Cortex of kidney (tissue), 1 donor: ENCODE measurements at places on chromosomes 5 and 9.

- DNase-seq = no peak
Observed at GRCh38 chr9:124239249-124240073, 18.3 kb upstream of the NEK6 start.

GRCh38 chr5:154078272-154078671, 39.5 kb downstream of the MFAP3 start:
- DNase-seq = no peak

- no peak for DNase-seq
Observed at GRCh38 chr5:67652201-67652600, 455.6 kb upstream of the CD180 start.

- no peak for DNase-seq
Observed at GRCh38 chr9:124120272-124120671, 108.7 kb downstream of the LHX2 start.

DNA sequence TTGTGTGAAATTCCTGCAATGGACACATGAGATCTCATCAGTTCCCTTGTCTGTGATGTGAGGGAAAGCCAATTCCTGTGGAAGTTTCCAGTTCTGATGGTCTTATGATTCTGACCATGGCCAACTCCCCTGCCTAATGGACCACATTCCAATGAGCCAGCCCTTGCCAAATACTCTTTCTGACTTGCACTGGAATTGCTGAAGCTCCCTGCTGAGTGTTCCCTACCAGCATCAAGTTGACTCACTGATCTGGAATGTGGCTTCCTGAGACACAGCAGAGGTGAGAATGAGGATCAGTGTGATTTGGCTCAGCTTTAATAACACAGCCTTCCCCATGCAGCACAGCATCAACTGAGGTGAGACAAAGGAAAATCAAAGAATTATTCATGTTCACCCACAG, 427.8 kb downstream of the KDM4C start:
- no peak for DNase-seq

- DNase-seq = no peak
Observed at GRCh38 chr9:104869811-104870210, 58.1 kb downstream of the ABCA1 start.

DNA sequence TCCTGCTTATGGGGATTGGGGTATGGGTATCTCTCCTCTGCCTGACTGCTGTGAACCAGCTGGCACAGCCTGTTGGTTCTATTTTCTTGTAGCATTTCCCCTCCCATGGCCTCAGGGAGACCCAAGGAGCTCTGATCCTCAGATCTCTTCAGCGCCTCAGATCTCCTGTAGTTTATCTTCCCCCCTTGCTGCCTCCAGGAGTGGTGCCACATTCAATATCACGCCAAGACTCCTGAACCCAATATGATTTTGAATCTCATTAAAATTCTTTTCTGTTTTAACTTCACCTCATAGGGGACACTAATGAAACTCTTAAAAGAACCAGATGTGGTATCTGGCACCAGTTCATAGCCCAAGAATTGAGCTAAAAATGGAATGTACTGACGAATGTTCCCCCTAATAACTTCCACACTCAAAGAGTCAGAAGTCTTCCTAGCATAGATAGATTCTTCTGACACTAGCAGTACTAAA, 59.6 kb upstream of the LIFR start:
- DNase-seq = no peak

DNA sequence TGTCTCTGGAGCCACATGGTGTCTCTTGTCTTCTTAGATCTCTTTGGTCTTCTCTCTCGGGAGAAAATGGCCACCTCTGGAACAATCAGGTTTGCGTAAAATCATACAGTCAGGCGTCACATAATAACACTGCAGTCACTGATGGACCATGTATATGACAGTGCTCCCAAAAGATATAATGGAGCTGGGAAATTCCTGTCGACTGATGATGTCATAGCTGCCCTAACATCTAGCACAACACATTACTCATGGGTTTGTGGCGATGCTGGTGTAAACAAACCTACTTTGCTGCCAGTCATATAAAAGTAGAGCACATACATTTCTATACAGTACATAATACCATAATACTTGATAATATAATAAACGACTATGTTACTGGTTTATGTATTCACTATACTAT, 30.1 kb upstream of the RAI14 start:
- no peak for DNase-seq

GRCh38 chr5:149859746-149860145, 84.8 kb downstream of the PDE6A start:
- DNase-seq = no peak

- no peak for DNase-seq
Observed at GRCh38 chr9:136115206-136115605, 3.5 kb downstream of the TMEM250 start.

- DNase-seq = no peak
Observed at GRCh38 chr9:70415041-70415440, 584 bp upstream of the KLF9 start.

DNA sequence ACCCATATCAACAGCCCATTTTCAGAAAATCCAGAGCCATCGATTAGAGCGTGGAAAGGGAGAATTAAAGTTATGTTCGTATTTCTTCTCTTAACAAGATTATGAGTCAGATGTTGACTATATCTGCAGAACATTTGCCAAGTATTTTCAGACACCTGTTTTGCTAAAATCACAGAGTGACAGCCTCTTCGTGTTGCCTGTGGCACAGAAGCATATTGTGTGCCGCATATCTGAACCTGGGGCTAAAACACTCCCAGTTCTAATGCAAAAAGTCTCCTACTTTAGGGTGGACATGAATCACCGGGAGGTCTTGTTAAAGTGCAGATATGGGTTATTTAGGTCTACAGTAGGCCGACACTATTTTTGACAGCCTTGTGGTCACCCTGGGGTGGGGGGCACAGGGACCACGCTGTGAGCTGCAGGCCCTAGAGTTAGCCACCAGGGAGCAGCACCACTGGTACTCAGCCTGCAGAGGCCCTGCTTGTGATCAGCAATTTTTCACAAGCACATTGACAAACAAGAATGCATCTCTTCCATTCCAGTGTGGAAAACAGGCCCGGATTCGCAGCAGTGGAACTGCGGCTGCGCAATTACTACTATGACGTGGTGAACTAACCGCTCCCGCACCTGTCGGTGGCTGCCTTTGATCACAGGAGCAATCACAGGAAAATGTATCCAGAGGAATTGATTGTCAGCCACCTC, 93.5 kb downstream of the SYK start:
- no peak for DNase-seq

- DNase-seq = no peak
Observed at GRCh38 chr9:81829195-81829882, 98.9 kb upstream of the SPATA31D4 start.

- DNase-seq = no peak
Observed at GRCh38 chr9:21172156-21172555, 5.7 kb upstream of the IFNA21 start.

GRCh38 chr5:44927115-44927733, 118.5 kb downstream of the MRPS30 start:
- no peak for DNase-seq
